ENCODE measurements at places on chromosomes 11 and 22.

GRCh38 chr22:43305806-43306205 lies 37.4 kb downstream of the SCUBE1 start:
- no peak for DNase-seq

GRCh38 chr22:46830841-46831240 lies 68.4 kb downstream of the TBC1D22A start:
- no peak for DNase-seq

- DNase-seq = no peak
Measured at GRCh38 chr11:20155683-20156279, 4.5 kb downstream of the DBX1 start.

GRCh38 chr22:43002202-43002586 lies 12.8 kb downstream of the PACSIN2 start:
- DNase-seq = no peak

GRCh38 chr11:82082976-82083375 lies 650.7 kb downstream of the FAM181B start:
- no peak for DNase-seq

DNA sequence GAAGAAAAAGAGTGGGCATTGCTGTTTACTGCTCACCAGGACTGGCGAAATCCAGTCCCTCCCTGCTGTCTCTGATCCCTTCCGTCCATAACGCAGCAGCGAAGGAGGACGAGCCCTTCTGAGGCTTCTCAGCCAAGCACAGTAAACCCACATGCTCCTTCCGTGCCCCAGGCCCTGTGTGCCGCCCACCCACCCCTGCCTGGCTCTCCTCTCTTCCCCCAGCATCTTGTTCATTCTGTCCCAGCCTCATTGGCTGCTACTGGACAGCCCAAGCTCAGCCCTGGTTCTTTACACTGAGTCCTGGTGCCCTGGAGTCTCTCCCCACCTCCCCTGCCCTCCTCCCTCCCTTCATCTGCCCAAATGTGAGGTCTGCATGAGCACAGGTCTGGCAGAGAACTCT lies 559.7 kb downstream of the BRD1 start:
- no peak for DNase-seq

DNA sequence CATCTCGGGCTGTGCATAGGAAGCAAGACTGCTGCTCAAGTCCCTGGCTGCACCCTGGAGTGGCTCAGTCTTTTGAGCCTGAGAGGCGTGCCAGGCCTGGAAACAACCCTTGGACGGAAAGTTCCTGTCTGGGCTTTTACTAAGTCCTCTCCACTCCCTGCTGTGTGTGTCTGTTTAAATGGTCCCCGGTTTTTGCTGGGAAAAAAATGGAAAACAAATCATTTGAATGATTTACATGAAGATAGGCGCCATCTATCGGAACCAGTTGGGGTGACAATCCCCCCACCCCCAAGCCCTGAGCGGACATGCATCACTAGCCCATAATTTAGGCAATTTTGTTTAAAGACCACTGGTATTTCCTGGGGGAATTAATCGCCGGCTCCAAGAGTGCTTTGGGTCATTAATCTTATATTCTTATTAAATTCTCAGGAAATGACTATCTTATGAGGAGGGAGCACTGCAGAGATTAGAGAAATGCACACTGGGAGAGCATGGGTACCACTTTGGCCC lies 2.7 kb upstream of the GAB2 start:
- DNase-seq = peak; percentile 45

- DNase-seq = no peak
Measured at GRCh38 chr22:32607086-32607485, 132.5 kb downstream of the FBXO7 start.

GRCh38 chr11:15742626-15743519 lies 613.5 kb downstream of the SOX6 start:
- DNase-seq = no peak

- DNase-seq = no peak
Measured at GRCh38 chr11:18065572-18065971, 19.5 kb upstream of the TPH1 start.

- DNase-seq = no peak
Measured at GRCh38 chr11:6397636-6398035, 7.4 kb downstream of the SMPD1 start.

- no peak for DNase-seq
Measured at GRCh38 chr22:28938286-28938833, 55.0 kb downstream of the ZNRF3 start.

GRCh38 chr11:129265125-129265788 lies 73.1 kb upstream of the ARHGAP32 start:
- DNase-seq = no peak

- DNase-seq = no peak
Measured at GRCh38 chr11:97622795-97623194, 1233.0 kb downstream of the JRKL start.

GRCh38 chr11:8790968-8791367 lies 108.4 kb downstream of the RPL27A start:
- DNase-seq = no peak
